ENCODE measurements at places on chromosomes 1 and 21. TPM values are rescaled to one million over a fixed set of nuclear protein-coding genes. Genes with fewer than 3 reads are reported as not detected.

GRCh38 chr1:73801912-73802429 lies 396.0 kb downstream of the LRRIQ3 start:
- no peaks in the 10 kb centered on the region for H3K4me1 ChIP-seq
- no peak overlapping the region for H3K27ac ChIP-seq
- H3K4me3 ChIP-seq, result no peak overlapping the region
- H3K36me3 ChIP-seq, result no peaks in the 10 kb centered on the region
- no peak for DNase-seq

DNA sequence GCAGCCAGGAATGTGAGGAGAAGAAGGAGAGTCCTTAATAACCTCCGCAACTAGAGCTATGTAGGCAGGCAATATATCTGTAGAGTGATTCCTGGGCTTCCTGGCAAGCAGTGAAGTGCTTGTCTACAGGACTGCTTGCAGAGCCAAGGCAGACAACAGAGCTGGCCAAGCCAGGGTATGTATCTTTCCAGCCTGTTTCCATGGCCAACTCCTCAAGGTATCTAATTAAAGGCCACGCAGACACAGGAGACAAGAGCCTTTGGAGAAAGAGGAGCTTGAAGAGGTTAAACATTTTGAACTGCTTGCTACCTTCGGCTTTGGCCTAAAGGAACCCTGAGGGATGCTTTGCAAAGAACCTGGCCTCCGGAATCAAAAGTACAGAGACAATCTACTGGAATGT lies 137.4 kb downstream of the PIGK start:
- no peaks in the 10 kb centered on the region for H3K27me3 ChIP-seq
- no peak for DNase-seq

Gene RNU11
- not detected for polyA plus RNA-seq

Gene SNX7
- 1.8 TPM for polyA plus RNA-seq

GRCh38 chr21:43868461-43868860 lies 3.4 kb downstream of the AGPAT3 start:
- DNase-seq, result no peak
- H3K27me3 ChIP-seq, result no peaks in the 10 kb centered on the region
- H3K4me3 ChIP-seq, result peak overlapping the region; percentile 8
- H3K4me1 ChIP-seq, result peaks cover 44% of the 10 kb centered on the region
- no peaks in the 10 kb centered on the region for H3K36me3 ChIP-seq

GRCh38 chr1:107785496-107786202 lies 179.3 kb downstream of the VAV3 start:
- DNase-seq, result no peak
- no peaks in the 10 kb centered on the region for H3K27me3 ChIP-seq
- H3K27ac ChIP-seq, result no peak overlapping the region

Gene HES4
- polyA plus RNA-seq, result 20.2 TPM

DNA sequence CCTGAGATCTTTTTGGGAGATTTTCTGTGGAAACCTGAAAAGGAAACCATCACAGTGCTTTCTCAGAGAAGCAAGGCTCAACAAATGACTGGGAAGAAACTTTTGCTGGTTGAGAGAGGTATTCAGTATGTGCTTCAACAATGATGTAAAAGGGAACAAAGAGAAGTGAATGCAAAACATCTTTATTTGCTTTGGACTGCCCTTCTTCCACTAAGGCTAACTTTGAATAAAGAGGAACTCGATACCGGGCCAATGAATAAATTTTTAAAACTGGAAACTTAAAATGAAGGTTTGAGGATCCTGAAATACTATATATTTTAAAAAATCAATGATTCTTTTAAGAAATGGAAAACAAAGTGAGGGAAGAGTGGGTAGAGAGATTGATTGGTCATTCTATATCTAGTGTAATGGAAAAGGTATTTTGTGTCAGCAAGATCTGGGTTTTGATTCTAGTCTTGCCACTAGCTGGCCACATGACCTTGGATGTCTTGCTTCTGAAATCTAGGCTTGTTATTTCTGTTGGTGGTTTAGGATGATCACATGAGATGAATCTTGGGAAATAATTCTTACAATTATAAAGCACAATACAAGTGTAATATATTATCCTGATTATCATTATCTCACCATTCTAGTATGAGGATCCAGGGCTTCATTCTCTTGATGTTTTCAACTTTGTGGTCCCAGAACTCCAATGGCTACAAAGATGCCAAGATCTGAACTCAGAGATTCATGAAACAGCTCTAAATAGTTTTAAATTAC lies 34.6 kb upstream of the APOBEC4 start:
- H3K27me3 ChIP-seq, result no peaks in the 10 kb centered on the region
- no peak overlapping the region for H3K27ac ChIP-seq
- no peak for DNase-seq
- no peaks in the 10 kb centered on the region for H3K4me1 ChIP-seq
- no peaks in the 10 kb centered on the region for H3K36me3 ChIP-seq

GRCh38 chr1:62356257-62356835 lies 37.1 kb upstream of the KANK4 start:
- H3K36me3 ChIP-seq, result no peaks in the 10 kb centered on the region
- H3K4me3 ChIP-seq, result no peak overlapping the region
- H3K4me1 ChIP-seq, result no peaks in the 10 kb centered on the region
- H3K27ac ChIP-seq, result no peak overlapping the region
- peaks cover 1% of the 10 kb centered on the region for H3K27me3 ChIP-seq
- no peak for DNase-seq

GRCh38 chr21:31560479-31560878 lies 99.0 kb upstream of the SOD1 start:
- peaks cover 3% of the 10 kb centered on the region for H3K4me1 ChIP-seq
- DNase-seq, result no peak
- no peak overlapping the region for H3K4me3 ChIP-seq
- H3K27me3 ChIP-seq, result peaks cover 53% of the 10 kb centered on the region

Data from psoas muscle (tissue), 8 donors.